Epithelial cell of proximal tubule (primary cell): ENCODE measurements at places on chromosomes 12 and 14.
A peak's percentile ranks its signal among the peaks of the same experiment; 100 is the strongest.

GRCh38 chr14:62409626-62410300 lies 635.5 kb downstream of the KCNH5 start:
- DNase-seq, result no peak

DNA sequence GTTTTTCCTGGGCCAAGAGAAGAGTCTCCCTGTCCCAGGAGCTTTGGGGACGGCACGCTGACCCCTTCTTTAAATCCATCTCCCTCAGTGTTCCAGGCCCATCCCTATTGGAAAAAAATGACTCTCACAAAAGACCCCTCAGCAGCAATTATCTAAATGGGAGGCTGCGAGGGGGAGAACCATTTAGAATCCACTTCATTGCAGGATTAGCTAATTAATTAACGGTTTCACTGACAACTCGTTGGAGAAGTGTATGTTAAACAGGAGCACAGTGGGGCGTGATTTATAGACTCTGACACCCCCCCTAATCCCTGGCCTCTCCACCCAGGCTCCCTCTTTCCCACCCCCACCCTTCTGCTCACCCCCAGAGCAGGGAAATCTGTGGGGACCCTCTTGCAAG lies 162.8 kb upstream of the LHX5 start:
- no peak for DNase-seq

DNA sequence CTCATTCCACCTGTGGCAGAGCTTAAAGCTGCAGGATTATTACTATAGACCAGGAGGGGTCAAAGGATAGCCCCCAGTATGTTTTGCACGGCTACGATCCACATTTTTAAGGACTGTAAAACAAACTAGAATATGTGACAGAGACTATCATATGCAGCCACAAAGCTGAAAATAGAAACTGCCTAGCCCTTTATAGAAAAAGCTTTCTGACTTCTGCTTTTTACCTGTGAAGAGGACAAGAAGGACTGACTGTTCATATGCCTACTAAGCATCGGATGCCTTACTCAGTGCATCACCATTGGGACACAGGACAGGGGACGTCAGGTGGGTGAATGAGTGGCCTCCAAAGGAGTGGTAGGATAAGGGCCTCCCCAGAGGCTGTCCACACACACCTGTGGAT lies 29.8 kb downstream of the SPTB start:
- DNase-seq, result no peak

GRCh38 chr12:53145383-53146260 lies 34.9 kb upstream of the ZNF740 start:
- DNase-seq, result peak; percentile 23

- DNase-seq, result no peak
Measured at GRCh38 chr12:110287986-110288385, 6.9 kb downstream of the ATP2A2 start.

- DNase-seq, result no peak
Measured at GRCh38 chr12:62859321-62859737, 75.6 kb downstream of the PPM1H start.

- DNase-seq, result no peak
Measured at GRCh38 chr12:115770643-115771042, 506.9 kb downstream of the MED13L start.

- no peak for DNase-seq
Measured at GRCh38 chr12:106245767-106246166, 2.1 kb downstream of the CKAP4 start.

- no peak for DNase-seq
Measured at GRCh38 chr14:92310776-92311375, 12.1 kb upstream of the SLC24A4 start.

GRCh38 chr14:99561864-99562263 lies 42.1 kb downstream of the CCDC85C start:
- no peak for DNase-seq

GRCh38 chr14:104593710-104594136 lies 10.8 kb downstream of the TMEM179 start:
- DNase-seq, result no peak

- DNase-seq, result no peak
Measured at GRCh38 chr12:41459111-41459905, 271.2 kb downstream of the PDZRN4 start.

- no peak for DNase-seq
Measured at GRCh38 chr12:31011746-31012566, 61.7 kb upstream of the DDX11 start.

GRCh38 chr14:75168586-75169335 lies 7.7 kb downstream of the TMED10 start:
- DNase-seq, result no peak

- no peak for DNase-seq
Measured at GRCh38 chr12:52976574-52977071, 27.7 kb downstream of the KRT18 start.

- DNase-seq, result no peak
Measured at GRCh38 chr12:23169012-23169695, 544.2 kb downstream of the ETNK1 start.

DNA sequence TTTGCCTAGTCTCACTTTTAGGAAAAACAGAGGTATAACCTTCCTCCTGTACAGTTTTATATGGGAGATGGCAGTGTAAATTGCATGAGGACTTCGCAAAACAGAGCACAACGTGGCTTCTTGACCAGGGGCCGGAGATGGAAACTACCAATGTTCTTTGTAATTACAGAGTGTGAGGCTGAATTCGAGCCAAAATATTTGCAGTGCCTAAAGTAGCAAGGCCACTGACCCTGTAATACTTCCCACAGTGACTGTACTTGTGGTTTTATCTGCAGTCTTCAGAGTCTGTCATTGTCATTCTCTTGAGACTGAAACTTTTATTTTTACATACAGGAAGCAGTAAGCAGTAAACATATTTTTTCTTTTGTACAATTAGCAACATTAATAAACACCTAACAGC lies 98.9 kb downstream of the RERG start:
- DNase-seq, result no peak

GRCh38 chr14:90274019-90274418 lies 17.7 kb downstream of the PSMC1 start:
- no peak for DNase-seq

DNA sequence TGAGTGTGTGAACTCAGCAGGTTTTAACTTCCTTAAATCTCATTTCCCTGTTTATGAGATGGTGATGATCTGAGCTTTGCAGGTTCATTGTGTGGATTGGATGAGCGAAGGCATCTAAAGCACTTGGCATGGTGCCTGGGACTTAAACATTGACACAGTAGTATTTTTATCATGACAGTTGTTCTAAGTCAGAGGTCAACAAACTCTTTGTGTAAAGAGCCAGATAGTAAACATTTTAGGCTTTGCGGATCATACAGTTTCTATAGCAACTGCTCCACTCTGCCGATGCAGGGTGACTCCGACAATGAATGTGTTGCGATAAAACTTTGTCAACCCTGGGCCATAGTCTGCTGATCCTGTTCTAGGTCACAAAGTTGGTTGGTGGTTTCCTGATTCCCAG lies 25.2 kb downstream of the SLC24A4 start:
- no peak for DNase-seq

- DNase-seq, result no peak
Measured at GRCh38 chr12:112270673-112271072, 111.6 kb downstream of the HECTD4 start.

DNA sequence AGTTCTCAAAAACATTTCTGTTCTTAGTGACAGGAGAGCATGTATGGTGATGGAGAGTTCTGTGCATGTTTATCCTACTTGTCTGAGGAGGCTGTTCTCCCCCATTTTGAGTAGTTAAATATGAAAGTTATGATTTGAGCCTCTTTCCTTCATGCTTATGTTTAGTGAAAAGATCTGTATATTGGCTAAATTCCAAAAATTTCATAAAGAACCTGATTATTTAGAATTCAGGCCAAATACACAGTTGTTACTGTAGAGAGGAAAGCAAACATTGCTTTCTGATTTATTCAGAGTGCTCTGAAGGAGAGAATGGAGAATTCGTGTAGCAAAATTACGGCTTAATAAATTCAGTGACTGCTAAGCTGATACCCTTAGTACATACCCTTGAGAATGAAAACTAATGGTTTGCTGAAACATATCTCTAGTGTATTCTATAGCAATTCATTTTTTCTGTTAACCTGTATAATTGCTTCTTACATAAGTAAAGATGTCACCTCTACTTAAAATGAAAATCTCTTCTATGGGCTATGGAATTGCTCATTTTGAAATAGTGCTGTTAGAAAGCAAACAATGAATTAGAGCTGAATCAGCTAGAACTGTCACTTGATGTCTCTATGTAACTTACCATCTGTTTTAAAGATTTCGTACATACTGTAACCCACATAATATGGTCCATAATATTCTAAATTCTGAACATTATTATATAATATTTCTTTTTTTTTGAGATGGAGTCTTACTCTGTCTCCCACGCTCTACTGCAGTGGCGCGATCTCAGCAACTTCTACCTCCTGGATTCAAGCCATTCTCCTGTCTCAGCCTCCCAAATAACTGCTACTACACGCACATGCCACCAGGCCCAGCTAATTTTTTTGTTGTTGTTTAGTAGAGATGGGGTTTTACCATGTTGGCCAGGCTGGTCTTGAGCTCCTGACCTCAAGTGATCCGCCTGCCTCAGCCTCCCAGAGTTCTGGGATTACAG lies 417.0 kb upstream of the RGS6 start:
- DNase-seq, result no peak

DNA sequence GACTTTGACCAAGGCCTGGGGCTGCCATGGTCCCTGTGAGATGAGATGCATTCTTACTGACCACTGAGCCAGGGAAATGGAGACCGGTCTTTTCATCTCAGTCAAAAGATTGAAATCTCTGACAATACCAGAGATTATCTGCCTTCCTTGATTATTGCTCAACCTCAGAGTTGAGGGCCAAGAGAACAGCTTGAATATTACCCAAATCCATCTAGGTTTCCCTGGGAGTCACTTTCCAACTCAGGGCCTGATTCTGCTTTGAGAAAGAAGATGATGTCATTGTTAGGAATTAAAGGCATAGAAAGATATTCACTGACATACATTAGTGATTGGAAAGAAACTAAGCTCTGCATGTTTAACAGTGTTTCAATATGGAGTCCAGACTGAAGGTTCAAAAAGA lies 515.9 kb upstream of the TBX3 start:
- no peak for DNase-seq

DNA sequence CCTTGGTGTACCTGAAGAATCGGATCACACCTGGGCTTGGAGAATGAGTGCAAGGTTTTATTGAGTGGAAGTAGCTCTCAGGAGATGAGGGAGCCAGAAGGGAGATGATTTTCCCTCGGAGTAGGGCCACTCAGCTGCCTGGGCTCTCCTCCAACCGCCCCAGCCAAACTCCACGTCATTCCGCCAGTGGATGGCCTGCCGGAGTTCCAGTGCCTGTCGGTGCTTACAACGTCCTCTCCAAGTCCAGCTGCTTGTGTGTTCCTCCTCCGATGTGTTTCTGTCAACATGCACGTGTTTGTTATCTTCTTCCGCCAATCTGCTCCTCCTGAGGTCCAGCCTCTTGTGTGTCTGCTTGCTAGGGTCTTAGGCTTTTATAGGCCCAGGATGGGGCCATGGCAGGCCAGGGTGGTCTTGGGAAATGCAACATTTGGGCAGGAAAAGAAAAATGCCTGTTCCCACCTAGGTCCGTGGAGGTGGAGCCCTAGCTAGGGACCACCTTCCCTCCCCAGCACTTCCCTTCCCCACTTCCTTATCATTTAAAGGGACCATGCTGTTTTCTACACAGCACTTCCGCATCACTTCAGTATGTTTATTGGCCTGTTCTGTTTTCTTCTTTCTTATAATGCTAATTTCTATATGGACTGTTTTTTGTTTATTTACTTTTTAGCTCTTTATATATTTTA lies 343.2 kb downstream of the PDZRN4 start:
- no peak for DNase-seq

GRCh38 chr12:132711080-132711843 lies 620 bp downstream of the PGAM5 start:
- DNase-seq, result no peak

GRCh38 chr14:102971836-102972606 lies 49.6 kb downstream of the AMN start:
- no peak for DNase-seq

DNA sequence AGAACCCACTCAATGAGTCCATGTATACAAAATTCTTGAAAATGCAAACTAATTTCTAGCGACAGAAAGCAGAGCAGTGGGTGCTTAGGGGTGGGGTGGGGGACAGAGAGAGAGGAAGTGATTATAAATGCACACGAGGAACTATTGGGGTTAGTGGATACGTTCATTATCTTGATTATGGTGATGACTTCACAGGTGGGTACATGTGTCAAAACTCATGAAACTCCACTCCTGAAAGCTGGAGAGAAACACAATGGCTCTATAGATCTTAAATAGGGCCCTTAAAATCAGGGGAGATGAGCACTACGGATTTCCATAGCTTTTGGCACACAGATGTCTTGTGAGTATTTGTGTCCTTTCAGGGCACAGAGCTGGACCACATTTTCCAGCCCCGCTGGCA lies 59.9 kb downstream of the STON2 start:
- no peak for DNase-seq

GRCh38 chr12:13587721-13588390 lies 391.3 kb downstream of the EMP1 start:
- no peak for DNase-seq

GRCh38 chr12:11564984-11565651 lies 84.4 kb upstream of the ETV6 start:
- DNase-seq, result no peak

DNA sequence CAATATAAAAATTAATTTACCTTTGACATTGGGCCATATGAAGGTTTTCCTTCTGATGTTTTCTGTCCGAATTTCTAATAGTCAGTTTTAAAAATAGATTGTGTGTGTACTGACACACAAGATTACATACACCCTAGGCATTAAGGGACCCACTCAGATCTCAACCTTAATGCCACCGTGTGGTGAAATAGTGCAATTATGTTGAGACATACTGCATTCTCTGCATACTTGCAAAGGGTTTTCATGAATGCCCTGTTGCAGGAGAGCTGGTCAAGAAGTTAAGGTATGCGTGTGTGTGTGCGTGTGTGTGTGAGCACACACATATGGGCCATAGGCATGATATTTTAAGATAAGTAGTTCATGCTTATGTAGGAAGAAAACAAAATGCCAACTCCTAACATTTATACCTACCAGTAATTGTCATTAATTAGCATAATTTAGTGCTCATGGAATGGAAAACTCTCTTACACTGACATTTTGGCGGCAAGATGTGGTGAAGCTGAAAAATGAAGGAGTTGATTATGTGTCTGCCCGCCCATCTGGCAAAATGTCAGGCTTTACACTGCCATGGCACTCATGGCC lies 58.8 kb downstream of the PIK3C2G start:
- DNase-seq, result peak; percentile 74
